Stimulated activated CD8-positive, alpha-beta memory T cell treated with anti-CD3 and anti-CD28 coated beads, Interleukin-12 subunit alpha, Interleukin-12 subunit beta, amount 100 ng/mL, for 1 hour (primary cell): ENCODE measurements at places on chromosomes 1 and 21.

DNA sequence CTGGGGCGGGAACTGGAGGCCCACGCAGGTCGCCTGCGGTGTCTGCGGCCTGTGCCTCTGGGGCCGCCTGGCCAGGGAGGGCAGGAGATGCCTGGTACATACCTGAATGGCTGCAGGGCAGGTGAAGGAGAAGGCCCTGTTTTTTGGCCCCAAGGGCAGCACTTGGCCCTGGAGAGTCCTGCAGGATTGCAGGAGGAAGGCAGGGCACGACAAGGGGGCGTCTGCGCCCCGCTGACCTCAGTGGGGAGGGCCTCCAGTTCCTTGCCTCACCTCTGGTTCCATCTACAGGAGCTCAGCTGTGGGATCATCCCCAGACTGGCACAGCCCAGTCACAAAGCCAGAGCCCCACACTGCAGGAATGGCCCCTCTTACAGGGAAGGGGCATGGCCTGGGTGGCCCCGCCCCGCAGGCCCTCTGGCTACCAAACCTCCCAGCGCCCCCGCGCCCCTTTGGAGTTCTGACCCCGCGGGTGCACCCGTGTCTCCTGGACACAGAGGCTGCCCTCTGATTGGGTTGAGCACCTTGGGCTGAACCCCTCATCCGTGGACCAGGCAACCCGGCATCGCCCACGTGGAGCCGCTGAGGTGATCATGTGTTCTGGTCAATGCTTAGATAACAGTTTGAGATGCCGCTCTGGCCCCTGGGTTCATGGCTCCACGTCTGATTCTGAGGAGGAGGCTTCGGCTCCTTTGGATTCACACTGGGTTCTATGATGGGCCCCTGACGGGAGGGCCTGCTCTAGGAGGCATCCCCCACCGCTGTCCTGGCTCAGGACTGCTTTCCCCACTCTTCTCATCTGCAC is 1.3 kb upstream of the PEX10 start:
- DNase-seq = no peak

GRCh38 chr1:40944326-40944725 is 35.2 kb upstream of the CTPS1 start:
- DNase-seq = no peak

DNA sequence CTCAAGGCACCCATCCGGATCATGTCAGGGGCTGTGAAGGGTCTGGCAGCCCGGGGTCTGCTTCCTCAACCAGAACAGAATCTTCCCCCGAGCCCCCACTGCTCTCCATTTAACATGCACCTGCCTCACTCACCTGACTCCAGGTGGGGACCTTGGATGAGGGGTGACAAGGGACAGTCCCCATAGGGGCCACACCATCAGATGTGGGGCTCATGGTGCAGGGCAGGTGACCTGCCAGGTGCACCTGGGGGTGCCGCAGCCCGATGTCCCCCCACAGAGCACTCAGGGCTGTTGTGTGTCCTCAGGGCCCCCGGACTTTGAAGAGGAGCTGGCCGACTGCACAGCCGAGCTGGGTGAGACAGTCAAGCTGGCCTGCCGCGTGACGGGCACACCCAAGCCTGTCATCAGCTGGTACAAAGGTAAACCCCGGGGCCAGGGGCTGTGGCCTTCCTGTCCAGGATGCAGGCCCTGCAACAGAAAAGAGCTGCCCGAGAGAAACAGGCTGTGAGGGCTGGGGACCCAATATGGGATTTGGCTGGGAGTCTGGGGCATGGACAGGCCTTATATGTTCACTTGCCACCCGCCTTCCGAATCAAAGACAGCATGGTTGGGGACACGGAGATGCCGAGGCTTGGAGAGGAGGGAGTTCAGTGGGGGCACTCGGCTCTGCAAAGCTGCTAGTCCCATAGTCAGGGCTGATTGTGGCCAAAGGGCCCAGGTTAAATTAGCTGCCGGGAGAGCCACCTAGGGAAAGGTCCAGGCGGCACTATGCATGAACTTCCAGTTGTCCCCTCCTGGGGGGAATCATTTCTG is 64.6 kb downstream of the TRIM11 start:
- DNase-seq = no peak

- no peak for DNase-seq
Measured at GRCh38 chr1:19149736-19150135, 60.3 kb downstream of the UBR4 start.

DNA sequence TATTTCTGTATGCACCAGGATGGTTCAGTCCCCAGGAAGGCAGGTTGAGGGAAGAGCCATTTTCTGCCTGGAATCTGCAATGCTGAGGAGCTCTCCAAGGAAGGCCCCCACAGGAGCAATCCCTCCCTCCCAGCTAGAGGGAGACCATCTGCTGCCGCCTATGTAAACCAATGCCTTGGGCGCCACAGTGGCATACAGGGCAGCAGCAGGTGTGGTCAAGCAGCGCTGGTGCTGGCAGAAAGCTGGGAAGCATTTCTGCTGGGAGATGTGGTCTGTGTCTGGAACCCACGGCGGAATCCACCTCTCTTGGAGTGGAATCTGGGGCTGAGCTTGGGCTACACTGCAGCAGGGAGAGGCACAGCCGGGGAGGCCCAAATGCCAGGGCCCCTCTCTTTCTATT is 283.3 kb downstream of the RRAGC start:
- DNase-seq = no peak

DNA sequence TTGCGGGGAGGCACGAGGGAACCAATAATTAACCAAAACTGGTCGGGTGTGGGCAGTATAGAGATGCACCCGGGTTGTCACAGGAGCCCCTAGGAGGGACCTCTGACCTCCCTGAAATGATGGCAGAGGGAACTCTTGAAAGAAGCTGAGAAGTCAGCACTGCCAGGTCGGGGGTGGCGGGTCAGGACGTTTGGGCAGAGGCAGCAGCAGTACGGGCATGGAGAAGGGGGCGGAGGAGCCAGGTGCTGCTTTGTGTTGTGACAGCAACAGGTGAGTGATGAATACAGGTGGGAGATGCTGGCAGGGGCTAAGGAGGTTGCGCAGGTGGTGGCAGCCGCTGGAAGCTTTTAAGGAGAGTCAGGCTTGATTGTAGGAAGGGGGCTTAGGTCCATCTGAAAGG is 11.7 kb downstream of the TNFRSF1B start:
- no peak for DNase-seq

DNA sequence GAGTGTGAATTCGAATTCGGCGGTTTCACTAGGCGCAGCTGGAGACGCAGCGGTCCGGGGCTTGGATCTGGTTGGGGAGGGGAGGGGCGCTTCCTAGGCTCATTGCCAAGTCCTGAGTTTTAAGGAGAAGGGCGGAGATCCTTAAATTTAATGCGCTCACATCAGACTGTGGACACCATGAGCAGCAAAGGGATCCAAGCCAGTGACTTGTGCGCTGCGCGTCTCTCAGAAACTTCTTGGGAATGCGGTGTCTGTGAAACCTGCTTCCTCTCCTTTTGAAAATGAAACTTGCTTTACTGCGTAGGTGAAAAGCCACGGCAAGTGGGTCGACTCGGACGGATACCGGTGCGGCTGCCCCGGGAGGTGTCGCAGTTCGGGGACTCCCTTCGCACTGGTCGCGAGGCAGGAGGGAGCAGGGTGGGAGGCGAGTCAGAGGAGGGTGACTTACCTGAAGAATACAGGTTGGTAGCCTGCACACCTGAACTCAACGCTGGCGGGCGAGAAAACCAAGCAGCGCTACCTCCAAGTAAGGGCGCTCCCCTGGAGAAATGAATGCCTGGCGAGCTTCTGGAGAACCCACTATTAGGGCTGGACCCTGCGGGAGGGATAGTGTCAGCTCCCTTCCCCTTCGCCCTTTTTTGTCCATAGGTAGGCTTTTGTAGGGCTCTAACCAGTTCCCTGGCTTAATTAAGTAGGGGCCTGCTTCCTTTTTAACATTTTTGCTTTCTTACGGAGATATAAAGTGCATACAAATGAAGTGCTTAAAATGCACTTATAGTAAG is 992 bp downstream of the TENT5C start:
- DNase-seq = peak; percentile 16

DNA sequence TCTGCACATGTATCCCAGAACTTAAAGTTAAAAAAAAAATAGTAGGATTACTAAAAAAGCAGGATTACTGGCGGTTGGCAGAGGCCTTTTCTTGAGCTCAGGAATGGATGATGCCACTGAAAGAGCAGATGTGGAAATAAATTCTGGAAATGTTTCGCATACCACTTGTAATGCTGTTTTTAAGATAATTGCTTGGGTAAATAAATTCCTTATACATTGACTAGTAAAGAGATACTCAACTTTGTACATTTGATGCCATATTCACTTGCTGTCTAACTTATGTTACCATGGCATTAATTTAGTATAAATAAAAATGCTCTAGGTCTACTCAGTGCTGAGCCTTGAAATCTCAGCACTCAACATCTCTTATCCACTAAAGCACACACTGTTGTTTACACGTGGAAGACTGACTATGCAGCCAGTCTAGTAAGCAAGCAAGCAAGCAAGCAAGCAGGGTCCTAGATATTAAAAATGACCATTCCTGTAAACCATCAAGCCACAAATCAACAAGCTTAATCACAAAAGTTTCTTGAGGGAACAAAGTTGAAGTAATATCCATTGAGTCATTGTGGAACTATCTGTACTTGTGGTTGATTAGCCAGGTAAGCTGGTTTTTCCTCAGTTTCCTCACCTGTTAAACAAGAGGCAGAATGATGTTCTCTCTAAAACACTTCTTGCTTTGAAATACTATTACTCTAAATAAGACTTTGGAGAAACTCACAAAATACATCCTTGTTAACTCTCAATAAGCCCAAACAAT is 1.7 kb upstream of the RASAL2 start:
- DNase-seq = no peak

GRCh38 chr1:13616234-13616633 is 32.6 kb downstream of the PDPN start:
- DNase-seq = no peak

GRCh38 chr1:15429701-15430149 is 8.5 kb upstream of the CTRC start:
- DNase-seq = no peak

GRCh38 chr1:40936931-40937339 is 42.6 kb upstream of the CTPS1 start:
- no peak for DNase-seq

DNA sequence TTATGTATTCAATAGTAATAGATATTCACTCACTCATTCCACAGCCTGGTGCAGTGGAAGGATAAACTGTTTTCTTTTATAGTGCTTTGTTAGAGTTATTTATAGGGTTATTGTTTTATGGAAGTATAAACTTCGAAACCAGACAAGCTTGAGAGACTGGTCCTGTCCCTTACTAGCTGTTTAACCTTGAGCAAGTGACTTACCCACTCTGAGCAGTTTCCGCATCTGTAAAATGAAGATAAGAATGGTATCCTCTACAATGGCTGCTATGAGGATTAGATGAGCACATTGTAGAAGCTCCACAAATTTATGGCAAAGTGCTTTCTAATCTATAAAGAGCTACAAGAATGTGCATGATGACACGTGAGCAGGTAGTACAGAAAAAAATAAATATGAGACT is 30.8 kb upstream of the EPS15 start:
- no peak for DNase-seq

- no peak for DNase-seq
Measured at GRCh38 chr1:160726114-160726497, 12.9 kb upstream of the SLAMF7 start.

- DNase-seq = no peak
Measured at GRCh38 chr1:172460887-172461315, 17.0 kb upstream of the PIGC start.

DNA sequence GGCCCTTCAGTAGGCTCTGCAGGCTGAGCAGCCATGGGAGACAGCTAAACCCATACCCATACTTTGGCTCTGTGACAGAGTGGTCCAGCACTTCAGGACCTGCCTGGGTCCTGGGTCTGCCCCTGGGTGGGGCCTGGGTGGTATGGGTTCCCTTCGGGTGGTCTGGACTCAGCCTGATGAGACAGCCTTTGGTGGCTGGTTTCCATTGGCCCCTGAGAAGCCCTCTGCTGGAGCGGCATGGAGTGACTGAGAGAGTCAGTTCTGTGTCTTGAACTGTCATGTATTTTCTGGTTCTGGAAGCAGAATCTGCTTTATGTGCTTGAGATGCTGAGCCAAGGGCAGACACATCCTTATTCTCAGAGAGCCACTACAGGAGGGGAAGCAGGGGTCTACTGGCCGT is 31.3 kb upstream of the KCNA2 start:
- DNase-seq = no peak

DNA sequence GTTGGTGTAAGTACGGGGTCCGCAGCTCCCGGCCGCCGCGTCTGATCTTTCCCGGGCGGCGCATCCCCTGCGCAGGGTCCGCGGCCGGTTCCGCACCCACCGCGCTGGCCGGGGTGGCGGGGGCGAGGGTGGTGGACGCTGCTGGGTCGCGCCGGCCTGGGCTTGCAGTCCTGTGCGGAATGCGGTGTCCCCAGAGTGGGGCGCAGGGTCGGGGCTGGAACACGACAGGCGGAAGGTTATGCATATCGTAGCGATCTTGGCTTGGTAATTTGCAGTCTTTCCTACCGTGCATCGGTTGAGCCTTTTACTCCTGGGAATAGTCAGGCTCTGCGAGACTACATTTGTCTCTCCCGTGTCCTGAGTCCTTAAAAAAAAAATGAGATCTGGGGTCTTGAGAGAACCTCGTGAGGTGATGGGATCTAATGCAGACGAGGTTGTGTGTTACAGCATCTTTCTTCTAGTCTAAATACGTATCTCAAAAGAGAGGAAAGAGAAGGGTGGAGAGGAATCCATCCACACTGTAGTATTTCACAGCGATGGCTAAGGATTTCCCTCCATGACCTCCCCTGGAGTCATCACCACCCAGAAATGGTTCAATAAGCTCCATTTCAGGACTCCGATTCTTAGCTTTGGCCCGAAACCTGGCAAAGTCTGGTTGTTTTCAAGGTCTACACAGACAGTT is 572 bp downstream of the ATP1B1 start:
- no peak for DNase-seq

GRCh38 chr1:230067419-230067870 is 407 bp downstream of the GALNT2 start:
- DNase-seq = peak; percentile 4

DNA sequence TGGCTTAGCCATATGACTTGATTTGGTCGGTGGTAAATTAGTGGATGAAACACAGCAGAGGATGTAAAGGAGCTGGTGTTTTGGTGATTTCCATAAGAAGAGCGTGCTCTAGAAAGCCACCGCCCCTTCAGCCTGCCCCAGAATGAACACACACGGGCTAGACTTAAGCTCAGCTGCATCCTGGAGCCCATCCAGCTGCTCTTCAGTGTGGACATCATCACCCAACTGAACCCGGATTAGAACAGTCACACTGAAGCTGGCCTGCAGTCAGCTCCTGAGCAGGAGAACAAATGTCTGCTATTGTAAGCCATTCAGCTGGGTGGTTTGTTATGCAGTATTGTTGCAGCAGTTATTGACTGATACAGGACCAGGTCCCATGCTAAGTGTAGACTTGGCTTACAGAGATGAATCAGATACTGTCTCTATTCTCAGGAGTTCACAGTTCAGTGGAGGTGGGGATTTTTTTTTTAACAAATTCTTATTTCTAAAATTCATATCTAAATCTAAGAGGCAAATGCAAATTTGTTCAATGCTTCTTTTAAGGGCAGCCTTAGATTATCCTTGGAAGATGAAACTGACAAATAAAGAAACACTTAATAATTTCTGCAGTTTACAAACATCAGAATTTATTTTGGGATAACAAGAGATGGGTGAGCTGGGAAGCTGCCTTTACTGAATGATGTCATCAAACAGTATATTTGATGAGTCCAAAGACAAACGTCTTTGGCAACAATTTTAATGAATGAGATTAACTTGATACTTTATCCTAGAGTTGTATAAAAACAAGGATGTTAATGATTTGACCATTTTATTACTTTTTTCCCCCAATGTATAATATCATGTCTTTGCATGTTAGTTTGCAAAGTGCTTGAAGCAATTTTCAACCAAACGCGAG is 251.2 kb downstream of the TRABD2B start:
- no peak for DNase-seq

- DNase-seq = no peak
Measured at GRCh38 chr1:244952940-244953339, 88.6 kb upstream of the HNRNPU start.
